ENCODE measurements at places on chromosomes 13 and 19.

DNA sequence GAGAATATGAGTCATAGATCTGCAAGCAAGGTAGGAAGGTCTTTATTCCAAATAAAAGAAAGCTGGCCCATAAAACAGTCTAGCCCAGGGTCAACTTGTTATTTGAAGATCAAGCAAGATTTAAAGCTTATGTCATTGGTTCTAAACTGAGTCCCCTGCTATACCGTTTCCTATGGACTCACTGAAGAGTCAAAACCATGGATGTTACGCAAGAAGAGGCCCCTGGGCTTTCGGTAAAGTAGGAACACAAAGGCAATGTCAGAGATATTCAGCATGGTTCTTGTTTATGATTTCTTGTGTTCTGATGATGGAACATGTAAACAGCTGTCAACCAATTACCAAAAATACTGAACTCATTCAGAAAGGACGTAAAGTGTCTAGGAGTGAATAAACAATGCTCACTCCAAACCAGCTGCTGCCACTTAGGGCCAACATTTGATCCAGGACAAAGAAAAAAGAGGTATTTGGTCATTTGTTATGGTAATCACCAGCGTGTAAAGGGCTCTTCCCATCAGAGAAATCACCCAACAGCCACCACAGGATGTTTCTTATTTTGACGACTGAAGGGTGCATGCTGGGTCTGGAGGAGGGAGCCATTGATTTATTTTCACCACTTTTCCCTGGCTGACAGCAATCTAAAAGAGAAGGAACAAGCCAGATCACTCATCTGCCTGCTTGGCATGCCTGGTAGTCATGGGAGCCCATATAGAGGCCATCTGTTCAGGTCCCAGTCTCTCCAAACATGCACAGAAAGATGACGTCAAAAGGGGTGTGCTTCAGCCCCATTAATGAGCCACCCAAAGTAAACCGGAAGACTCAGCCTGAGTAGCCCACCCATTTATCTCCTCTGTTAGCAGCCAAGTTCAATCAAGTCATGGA lies 68.3 kb downstream of the FGF14 start:
- no peak for DNase-seq

DNA sequence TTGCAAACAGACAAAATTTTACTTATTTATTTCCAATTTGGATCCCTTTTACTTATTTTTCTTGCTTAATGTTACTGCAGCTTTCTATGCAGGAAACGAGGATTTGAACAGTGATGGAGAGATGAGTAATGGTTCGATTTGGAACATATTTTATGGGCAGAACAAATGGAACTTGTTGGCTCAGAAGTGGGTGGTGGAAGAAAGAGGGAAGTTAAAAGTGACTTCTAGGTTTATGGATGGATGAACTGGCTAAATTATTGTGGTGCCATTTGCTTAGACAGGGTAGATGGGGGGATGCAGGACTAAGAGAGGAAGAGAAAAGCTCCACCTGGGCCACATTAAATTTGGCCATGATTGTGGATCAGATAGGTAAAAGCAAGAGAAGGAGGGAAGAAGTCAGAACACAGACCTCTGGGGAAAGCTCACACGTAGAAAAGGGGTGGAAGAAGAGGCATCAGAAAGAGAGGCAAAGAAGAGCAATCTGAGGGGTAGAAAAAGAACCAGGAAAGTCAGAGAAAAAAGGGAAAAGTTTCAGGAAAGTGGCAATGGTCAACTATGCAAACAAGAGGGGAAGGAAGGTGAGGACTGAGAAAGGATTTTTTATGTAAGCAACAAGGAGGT lies 768 bp upstream of the CYSLTR2 start:
- DNase-seq = no peak

GRCh38 chr13:27110056-27110746 lies 61.4 kb downstream of the USP12 start:
- DNase-seq = peak; percentile 26

GRCh38 chr19:28487999-28488398 lies 725.0 kb downstream of the UQCRFS1 start:
- DNase-seq = no peak

- DNase-seq = no peak
Measured at GRCh38 chr13:44918326-44919103, 70.8 kb downstream of the NUFIP1 start.

DNA sequence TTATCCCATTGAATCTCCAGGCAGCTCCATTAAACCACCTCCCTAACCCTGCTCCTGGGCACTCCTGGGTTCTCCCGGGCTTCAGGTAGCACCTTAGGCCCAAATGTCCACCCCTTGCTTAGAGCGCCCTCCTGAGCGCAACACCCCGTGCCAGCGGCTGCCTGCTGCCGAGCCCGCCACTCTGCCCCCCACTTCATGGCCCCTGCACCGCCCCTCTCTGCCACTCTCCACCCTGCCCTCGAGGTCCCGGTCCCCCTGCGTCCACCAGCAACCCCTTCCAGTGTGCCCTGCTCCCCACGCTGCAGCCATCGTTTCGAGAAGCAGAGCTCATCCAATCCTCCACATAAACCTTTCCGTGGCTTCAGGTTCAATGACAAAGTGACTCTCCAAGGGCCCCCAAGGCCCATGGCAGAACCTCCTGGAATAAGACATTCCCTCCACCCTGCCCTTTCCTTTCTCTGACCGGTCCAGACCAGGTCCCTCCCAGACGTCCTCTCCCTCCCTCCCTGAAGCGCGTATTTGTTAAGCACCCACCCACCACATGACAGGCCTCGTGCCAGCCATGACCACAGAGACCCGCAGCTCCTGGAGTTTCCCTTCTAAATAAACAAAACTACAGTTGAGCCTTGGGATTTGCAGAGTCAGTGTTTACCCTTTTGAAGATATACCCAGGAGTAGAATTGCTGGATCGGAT lies 66.6 kb downstream of the ARHGEF18 start:
- peak; percentile 58 for DNase-seq

DNA sequence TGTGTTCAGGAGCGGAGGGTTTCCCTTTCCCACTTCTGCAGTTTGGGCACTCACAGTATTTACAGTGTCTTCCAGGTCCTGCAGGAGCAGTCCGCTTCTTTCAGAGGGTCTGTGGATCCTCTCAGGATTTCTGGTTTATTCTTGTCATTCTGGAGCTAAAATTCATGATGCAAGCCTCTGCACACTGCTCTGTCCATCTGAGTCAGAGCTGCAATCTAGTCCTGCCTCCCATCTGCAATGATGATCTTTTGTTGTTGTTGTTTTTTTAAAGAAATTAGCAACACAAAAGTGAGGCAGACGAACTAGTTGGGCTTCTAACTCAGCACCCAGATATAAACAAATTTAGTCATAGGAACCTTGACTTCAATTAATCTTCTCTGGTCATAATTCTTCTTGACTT lies 86.5 kb downstream of the DLEU7 start:
- DNase-seq = no peak

DNA sequence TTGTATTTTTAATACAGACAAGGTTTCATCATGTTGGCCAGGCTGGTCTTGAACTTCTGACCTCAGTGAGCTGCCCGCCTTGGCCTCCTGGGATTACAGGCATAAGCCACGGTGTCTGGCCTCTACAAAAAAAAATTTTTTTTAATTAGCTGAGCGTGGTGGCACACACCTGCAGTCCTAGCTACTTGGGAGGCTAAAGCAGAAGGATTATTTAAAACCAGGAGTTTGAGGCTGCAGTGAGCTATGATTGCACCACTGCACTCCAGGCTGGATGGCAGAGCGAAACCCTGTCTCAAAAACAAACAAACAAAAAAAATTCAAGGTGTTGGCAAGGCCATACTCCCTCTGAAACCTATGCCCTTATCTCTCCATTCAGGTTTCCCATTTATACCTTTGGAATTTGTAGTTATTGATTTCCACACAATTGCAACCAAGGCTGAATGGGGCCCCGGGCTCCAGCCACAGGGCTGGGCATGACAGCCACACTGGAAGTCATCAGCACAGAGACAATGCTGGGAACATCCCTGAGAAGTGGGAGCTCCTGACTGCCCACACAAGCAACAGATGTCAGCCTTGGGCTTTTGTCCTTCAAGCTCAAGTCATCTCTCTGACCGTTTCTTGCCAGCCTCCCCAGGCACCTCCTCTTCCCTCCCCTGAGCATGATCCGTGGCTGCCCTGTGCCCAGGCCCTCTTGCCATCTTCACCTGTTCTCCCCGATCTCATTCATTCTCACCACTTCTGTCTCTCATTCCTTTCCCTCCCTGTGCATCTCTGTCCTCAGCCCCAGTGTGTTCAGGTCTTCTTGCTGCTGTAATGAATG lies 27.2 kb upstream of the CALM3 start:
- DNase-seq = no peak

DNA sequence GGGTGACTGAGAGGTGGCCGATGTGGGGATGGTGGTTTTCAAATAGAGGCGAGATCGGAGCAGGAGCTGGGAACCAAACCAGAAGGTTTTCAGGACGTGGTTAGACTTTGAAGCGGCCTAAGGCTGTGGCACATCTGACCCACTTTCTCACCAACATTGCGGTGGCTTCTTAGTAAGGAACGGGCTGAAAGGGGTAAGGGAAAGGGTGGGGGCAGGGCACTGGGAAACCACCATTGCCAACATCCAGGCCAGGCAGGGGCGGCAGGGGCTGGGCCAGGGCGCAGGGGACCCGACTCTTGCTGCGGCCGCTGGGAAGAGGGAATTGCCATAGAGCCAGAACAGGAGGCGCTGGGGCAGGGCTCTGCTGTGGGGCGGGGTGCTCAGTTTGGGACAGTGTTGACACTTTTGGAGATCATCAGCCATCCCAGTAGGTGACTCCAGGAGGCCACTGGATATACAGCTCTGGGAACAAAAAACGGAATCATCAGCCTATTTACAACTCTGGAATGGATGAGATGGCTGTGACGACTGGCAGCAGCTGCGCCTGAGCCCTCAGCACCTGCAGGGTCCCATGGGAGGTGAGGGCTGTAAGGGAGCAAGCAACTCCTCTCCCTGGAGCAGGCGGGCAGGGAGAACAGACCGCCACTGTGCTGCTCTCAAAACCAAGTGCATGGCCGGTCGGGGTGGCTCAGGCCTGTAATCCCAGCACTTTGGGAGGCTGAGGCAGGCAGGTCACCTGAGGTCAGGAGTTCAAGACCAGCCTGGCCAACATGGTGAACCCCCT lies 52.2 kb downstream of the IRS2 start:
- no peak for DNase-seq

GRCh38 chr19:41895745-41896580 lies 13.0 kb downstream of the ARHGEF1 start:
- DNase-seq = no peak

DNA sequence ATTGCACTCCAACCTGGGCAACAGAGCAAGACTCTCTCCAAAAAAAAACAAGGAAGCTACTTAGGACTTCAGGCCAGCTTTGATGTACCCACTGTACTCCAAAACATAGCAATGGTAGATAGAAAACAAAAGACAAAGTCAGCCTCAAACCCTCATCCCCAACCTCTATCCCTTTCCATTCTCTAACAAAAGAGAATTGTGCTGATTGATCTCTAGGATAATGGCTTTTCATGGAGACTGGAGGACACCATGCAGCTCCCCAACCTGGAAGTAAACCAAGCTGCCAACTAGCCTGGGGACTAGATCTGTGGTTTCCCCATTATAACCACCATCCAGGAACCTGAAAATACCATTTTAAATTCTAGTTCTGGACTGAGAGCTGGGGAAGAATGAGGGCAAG lies 4.3 kb upstream of the ZDHHC20 start:
- DNase-seq = no peak

DNA sequence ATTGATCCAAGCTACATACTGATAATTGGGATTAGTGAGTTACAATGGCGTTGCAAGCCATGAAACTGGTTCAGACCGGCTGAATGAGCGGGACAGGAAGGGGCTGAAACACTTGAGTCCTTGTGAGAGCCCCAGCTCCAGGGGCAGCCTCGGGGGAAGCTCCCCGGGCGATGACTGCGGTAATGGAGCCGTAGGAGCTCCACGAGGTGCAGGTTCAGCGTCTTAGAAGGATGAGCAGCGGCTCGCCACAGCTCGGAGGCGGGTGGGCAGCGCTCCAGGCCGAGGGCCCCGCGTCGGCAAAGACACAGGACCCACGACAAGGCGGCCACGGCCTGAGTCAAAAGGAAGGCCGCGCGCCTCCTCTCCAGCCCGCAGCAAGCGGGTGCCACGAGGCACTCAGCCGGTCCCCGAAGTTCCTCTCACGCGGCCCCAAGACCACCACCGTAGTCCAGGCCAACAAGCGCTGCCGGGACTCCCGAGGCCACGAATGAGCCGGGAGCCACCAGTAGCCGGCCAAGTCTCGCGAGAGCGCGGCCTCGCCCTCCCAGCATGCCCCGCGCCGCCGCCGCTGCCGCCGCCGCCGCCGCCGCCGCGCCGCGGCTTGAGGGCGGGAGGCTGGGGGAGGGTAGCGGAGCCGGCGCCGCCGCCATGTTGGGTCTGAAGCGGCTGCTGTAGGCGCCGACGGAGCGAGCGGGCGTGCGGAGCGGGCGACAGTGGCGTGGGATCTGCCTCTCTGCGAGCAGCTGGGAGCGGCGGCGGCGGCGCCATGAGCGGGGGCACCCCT lies at the start of gene LSM14A:
Gene LSM14A (plus strand): TSS at position 628 of the 784 bp plus-strand sequence. CDS start 139 bp downstream, at position 767.
- DNase-seq = peak; percentile 62
